ENCODE measurements at places on chromosomes 6 and 20.

DNA sequence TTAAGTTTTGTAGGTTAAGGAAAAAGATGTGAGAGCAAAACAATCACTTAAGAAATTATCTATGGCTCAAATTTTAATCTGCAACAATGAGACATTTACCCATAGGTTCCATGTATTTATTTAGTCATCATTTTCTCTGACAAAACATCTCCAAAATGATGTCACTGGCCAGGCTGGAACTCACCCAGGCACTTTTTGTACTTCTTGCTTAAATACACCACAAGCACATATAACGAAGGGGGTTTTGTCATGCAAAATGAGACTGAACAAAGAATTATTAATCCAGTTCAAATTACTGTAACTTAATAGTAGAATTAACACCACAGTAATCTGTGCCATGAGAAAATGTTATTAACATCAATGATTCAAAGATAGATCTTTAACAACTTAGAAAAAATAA, 200.5 kb downstream of the PTPRK start:
- no peak for DNase-seq

- DNase-seq = peak; percentile 74
Observed at GRCh38 chr6:130885392-130886192, 58.4 kb downstream of the SMLR1 start.

DNA sequence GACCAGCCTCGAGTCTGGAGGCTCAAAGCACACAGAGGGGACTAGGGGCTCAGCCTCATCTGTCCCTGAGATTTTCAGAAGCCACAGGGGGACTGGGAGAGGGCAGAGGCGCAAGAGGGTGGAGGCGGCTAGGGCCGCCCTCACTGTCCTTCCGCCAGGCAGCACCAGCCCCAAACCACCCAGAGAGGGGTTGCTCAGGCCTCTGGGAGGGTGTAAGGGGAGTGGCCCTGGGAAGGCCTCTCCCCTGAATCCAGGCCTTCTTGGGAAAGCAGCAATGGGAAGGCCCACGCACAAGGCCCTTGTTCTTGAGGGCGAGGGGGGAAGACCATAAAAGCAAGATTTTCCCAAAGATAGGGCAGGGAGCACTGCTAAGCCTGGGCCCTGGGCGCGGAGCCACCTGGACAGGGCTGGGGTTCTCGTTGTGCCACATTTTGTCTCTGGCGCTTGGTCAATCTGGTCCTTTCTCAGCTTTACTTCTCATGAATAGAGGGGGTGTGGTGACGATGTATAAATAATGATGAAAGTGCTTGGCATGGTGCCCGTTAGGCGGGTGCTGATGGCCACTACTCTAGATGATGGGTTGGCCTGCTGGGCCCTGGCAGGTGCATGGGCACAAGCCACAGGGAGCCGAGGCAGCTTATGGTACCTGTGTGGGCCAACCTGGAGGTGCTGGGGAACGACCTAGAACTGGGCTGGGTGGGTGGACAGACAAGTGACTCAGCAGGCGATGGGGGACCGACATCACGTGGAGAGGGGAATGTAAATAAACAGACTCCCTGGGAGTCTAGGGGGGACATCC, 4.8 kb downstream of the SAMD10 start:
- no peak for DNase-seq

GRCh38 chr6:120779441-120779840, 554.8 kb downstream of the TBC1D32 start:
- DNase-seq = no peak

- DNase-seq = no peak
Observed at GRCh38 chr20:32980990-32981389, 23.2 kb downstream of the SUN5 start.

GRCh38 chr20:43710370-43711044, 16.3 kb downstream of the GTSF1L start:
- no peak for DNase-seq

- DNase-seq = no peak
Observed at GRCh38 chr6:27868311-27868710, 43.9 kb downstream of the OR2B2 start.

GRCh38 chr20:60222497-60222896, 264.3 kb downstream of the CDH26 start:
- DNase-seq = no peak

- DNase-seq = no peak
Observed at GRCh38 chr6:36443471-36444428, 950 bp downstream of the KCTD20 start.

GRCh38 chr20:9276966-9277468, 208.1 kb downstream of the PLCB4 start:
- no peak for DNase-seq

DNA sequence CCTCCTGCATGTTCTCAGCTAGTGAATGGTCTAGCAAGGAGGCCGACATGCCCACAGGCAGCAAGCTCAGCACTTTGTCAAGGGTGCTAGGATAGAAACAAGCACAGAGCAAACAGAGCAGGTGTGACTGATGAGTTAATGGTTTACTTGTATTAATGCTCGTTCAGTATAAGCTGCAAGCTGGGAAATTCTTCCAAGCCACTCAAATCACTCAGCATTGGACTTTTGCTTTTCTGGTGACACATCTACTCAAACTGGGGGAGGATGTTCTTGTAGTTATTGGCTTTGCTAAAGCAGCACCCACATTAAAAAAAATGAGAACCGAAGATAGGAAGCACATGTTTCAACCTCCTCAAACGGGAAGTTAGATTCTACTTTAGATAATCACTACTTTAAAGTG, 43.1 kb upstream of the NEDD9 start:
- no peak for DNase-seq

GRCh38 chr6:17042422-17043147, 59.3 kb upstream of the STMND1 start:
- no peak for DNase-seq

- DNase-seq = no peak
Observed at GRCh38 chr6:32192608-32193039, at the start of gene GPSM3. GPSM3 (minus strand) TSS chr6:32192643; CDS start chr6:32192513, 130 bp downstream.

GRCh38 chr6:4567141-4567540, 209.1 kb upstream of the CDYL start:
- DNase-seq = no peak

DNA sequence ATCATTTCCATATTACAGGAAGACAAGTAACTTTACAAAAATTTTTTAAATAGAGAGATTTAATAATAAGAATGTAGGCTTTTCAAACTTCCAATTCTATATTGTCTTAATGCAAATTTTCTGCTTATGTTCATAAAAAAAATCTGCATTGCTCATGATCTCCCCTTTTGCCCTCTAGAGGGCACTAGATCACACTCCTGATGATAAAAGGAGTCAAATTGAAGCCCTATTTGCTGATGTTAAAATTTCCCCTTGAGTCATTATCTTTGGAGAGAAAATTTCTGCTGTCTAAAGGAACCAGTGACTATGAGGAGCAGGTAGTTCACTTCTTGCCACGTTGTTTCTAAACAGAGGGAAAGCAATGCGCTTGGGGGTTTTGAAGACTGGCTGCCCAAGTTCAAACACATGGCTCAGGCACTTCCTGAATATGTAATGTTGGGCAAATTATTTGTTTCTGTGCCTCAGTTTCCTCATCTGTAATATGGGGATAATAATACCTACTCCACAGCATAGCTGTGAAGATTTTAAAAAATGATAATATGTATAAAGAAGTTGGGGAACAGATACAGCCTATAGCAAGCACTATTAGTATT, 874.2 kb downstream of the TFAP2A start:
- DNase-seq = no peak

- no peak for DNase-seq
Observed at GRCh38 chr20:47574616-47575364, 73.1 kb downstream of the NCOA3 start.

GRCh38 chr6:628766-629165, 28.1 kb downstream of the HUS1B start:
- DNase-seq = no peak

GRCh38 chr6:6497976-6498375, 90.5 kb upstream of the LY86 start:
- DNase-seq = no peak

DNA sequence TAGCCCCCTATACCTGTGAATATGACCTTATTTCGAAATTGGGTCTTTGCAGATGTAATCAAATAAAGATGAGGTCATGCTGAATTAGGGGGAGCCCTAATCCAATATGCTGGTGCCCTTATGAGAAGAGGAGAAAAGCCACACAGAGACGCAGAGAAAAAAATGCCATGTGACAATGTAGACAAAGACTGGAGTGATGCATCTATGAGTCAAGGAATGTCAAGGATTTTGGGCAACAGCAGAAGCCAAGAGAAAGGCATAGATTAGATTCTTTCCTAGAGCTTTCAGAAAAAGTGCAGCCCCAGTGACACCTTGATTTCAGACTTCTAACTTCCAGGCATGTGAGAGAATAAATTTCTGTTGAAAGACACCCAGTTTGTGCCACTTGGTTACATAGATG, 47.4 kb upstream of the HS3ST5 start:
- no peak for DNase-seq

GRCh38 chr20:47499053-47499452, 2.6 kb upstream of the NCOA3 start:
- no peak for DNase-seq

- no peak for DNase-seq
Observed at GRCh38 chr6:392441-393390, 1.2 kb downstream of the IRF4 start.

- no peak for DNase-seq
Observed at GRCh38 chr6:14063756-14064155, 53.8 kb upstream of the CD83 start.

DNA sequence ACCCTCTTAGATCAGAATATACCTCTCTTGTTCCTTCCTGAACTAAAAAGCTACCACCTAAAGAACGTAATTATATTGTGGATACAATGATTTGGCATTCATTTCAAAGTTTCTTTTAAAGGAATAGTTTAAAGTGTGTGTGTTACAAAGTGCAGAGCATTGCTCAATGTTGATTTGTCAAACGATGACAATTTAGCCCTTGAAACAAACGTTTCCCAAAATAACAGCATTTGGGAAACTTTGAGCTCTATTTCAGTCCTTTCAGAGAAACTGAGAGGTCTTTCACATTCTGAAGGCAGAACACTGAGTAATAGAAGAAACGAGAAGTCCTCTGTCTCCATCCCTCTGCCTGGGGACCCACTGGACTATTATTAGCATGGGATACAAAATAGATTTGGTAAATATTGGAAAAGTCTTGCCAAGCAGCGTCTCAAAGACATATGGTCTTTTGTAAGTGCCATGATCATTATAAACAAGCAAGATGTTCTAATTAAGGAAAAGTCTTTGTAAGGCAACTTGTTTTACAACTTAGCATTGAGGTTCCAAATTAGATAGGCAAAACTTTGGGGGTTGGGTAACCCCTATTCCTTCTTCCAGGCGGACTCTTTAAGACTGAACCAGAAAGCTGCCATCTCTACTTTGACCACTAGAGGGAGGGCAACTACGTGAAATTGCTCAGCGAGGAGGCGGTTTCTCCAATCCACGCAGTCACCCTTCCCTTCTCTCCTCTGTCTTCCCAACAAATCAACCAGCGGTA, 208.8 kb downstream of the RNF144B start:
- peak; percentile 54 for DNase-seq

DNA sequence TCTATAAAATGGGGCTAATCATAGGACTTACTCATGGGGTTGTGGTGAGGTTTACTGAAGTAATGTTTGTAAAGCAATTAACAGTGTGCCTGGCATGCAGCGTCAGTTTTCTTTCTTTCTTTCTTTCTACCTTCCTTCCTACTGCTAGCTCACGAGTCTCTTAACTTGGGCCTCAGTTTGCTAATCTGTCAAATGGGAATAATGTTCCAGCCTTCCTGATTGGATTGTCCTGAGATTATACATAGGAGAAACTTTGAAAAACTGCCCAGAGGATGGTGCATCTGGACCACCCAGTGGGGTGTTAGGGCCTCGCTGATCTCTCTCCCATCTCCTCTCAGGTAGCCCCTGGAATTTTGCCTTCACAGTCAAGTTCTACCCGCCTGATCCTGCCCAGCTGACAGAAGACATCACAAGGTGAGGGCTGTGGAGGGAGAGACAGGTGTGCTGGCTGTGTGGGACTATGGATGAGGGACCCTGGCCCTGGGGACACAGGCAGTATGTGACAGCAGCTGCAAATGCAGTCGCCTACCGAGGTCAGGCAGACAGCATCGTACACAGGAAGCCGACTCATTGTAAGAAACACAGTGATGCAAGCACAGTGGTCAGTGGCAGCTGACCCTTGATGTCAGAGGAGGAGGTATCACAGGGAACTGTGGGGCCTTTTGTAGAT, 27.5 kb downstream of the EPB41L1 start:
- no peak for DNase-seq

DNA sequence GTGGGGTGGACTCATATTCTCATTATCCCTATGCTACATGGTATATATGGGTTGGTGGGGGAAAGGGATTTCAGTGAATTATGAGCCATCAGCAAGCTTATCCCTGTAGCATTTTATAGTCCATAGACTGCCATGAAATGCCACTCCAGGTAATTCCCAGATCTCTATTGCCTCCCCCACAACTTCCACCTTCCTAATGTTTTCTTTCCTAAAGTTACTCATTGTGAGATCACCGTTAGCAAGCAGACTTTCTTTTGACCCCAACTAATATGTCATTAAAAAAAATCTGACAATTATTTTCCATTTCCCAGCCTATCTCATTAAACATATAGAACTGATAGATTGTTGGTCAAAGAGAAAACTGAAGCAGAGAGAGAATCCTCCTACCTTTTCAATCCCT, 40.7 kb upstream of the TBX18 start:
- no peak for DNase-seq

DNA sequence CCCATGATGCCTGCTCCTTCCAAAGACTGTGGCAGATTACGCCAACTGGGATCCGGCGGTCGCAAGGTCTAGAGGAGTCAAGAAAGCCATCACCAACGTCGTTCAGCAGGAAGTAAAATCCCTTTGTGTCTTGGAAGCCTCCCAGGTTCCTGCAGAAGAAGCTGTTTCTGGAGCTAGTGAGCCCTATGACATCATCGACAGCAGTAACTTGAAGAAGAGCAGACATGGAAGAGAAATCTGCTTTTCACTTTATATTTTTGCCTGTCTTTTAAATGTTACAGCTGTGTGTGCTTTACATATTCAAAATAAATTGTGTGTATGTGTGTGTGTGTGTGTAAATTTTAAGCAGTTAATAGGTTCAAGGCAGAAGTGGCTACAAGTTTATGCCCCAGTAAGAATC, 7.4 kb upstream of the OR2H2 start:
- DNase-seq = no peak

DNA sequence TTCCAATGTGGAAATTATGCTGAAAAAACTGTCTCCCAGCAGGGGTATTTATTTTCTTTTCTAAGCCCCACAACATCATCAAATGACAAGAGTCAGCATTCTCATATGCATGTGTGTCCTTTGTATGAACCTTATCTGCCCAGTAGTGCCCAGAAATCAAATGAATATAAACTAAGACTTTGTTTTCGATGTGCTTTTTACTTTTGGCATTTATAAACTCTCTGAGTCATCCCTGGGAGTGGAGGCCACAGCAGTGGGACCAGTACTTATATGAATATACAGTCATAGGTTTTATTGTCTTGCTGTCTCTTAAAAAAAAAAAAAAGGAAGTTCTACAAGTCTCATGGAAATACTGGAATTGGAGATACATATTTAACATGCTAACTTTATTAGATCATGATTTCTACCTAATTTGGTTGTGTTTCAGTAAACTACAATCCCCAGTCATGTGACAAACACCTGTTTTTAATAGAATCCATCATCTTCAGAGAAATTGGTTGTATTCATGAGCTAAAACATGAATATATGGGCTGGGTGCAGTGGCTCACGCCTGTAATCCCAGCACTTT, 99.2 kb upstream of the TMEM181 start:
- DNase-seq = no peak

All from progenitor cell of endocrine pancreas (in vitro differentiated cells).